ENCODE measurements at places on chromosomes 2 and 18.

DNA sequence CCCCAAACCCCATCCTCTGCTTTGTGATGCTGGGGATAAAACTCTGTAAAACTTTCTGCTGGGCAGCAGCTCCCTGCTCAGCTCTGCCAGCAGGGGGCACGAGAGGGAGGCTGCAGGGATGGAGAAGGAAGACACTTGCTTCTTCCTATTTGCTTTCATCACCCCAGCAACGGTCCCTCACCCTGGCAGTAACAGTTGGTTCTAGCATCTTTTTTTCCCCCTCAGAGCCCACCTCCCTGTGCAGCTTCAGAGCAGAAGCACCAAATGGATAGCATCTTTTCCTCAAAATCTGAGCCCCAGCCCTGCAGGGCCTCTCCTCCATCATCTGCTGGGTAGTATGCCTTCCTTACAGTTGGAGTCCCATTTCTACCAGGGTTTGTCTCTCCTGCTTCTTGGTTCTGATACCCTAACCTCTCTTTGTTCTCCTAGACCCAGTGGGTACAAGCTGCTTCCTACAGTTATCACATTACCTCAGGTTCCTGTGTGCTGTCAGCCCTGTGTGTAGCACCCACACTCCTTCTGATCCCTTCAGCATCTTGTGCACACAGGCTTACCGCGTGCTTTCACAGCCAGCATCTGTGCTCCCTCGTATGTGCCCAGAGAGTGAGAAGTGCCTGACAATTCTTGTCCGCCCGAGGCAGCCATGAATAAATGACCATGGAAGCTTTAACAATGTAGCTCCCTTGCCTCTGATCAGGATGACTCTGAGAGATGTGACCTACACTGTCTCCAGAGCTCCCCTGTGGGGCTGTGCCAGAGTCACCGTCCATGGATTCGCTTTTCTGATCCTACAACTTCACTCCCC, 14.5 kb downstream of the CKAP2L start:
- peak; percentile 44 for DNase-seq

GRCh38 chr2:38968021-38968420, 78.3 kb downstream of the ARHGEF33 start:
- DNase-seq, result no peak

- DNase-seq, result no peak
Measured at GRCh38 chr2:231378026-231378722, 17.3 kb upstream of the B3GNT7 start.

- DNase-seq, result no peak
Measured at GRCh38 chr2:119108186-119108585, 50.4 kb downstream of the C1QL2 start.
